ENCODE measurements at places on chromosomes 6 and 20.

DNA sequence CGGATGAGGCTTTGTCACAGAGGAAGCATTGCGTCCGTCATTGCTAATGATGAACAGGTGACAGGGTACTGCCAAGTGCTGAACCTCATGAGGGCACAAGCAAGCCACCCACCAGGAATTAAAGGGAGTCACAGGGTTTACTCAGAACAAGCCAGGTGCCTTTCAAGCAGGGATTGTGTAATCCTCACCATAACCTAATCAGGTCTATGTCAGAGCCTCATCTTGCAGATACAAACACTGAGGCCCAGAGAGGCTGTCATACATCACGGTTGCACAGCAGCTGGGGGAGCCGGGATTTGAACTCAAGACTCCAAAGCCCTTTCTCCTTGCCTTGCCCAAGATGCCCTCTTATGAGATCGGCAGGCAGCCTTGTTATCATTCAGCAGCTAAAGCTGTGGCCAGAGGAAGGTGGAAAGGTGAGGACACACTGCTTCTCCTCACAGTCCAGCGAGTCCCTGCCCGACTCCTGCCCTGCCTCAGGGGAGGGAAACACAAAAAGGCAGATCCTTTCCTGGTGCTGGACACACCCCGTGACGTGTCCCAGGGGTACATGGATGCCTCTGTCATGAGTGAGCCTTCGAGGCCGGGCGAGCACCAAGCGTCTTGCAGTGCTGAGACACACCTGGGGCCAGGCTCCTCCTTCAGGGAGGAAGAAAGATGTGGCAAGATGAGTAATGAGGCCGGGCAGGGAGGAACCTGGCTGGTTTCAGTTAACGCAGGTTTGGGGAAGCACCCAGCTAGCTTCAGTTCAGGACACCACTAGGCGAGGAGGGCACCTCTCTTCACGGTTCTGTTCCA, 214.9 kb downstream of the LY86 start:
- no peak for DNase-seq

GRCh38 chr20:41006936-41007474, 21.6 kb upstream of the TOP1 start:
- no peak for DNase-seq

DNA sequence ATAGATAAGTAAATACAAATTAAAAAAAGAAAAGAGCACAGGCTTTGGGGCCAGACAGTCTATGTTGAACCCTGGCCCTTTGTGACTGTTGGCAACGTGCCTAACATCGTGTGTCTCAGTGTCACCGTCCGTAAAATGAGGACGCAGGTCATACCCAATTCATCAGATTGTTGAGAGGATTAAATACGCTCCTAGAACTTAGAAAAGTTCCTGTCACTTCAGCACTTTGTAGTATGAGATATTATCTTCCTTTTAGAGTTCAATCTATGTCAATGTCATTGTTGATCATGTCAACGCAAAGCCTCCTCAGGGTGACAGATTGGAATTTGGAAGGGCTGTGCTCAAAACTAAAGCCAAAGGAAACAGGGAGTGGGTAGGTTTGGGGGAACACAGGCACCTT, 21.7 kb downstream of the SERPINB1 start:
- no peak for DNase-seq

- DNase-seq, result no peak
Measured at GRCh38 chr6:139625081-139625939, 250.9 kb upstream of the CITED2 start.

DNA sequence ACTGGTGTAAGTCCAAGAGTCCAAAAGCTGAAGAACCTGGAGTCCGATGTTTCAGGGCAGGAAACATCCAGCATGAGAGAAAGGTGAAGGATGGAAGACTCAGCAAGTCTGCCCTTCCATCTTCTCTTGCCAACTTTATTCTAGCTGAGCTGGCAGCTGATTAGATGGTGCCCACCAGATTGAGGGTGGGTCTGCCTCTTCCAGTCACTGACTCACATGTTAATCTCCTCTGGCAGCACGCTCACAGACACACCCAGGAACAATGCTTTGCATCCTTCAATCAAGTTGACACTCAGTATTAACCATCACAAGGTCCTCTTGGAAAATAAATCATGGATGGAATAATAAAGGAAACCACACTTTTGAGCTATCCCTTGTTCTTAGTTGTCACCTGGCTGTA, 121.2 kb downstream of the MAP3K7 start:
- no peak for DNase-seq

- DNase-seq, result no peak
Measured at GRCh38 chr6:11357285-11357684, 124.8 kb upstream of the NEDD9 start.

DNA sequence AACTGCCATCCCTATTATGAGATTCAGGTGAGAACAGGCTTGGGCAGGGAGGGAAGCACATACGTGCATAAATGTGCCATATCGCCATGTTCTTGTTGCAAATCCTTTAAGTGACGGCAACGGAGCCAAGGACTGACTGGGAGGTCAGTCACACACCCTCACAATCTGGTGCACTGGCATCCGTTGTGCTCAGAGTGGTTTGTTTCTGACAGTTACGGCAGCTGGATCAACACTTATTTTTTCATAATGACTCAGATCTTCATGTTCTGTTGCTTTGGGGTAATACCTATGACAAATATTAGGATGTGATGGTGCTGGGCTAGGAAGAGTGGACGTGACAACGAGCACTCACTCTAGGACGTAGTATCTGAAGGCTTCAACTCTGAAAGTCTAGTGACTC, 56.2 kb upstream of the PREP start:
- no peak for DNase-seq

- no peak for DNase-seq
Measured at GRCh38 chr6:54448617-54449016, 140.4 kb downstream of the TINAG start.

- DNase-seq, result no peak
Measured at GRCh38 chr20:44736170-44737021, 9.3 kb upstream of the KCNK15 start.

DNA sequence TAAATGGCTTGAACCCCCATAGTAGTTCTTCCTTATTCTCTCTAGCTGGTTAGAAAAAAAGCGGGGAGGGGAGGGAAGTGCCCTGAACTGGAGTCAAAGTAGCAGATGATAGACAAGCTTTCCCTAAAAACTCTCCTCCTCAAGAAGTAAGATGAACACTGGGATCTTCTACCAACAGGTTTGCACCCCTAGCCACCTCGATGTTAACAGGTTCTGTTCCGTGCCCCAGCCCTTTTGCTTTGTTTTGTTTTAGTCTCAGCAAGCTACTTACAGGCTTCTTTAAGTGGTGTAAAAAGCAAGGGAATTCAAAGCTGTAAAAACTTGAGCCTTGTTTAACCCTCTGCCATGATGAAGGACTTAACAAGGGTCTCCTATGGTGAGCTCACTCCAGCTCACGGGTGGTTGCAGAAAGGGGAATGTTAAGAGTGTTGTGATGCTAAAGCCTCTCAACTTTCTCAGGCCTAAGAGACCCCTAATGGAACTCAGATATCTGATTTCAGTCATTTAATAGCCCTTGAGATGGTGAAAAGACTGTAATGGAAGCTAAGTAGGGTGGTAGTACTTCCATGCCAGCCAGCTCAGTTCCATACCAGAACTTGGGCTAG, 106.0 kb downstream of the FOXO3 start:
- no peak for DNase-seq

- DNase-seq, result no peak
Measured at GRCh38 chr6:8543714-8544113, 108.4 kb upstream of the SLC35B3 start.

DNA sequence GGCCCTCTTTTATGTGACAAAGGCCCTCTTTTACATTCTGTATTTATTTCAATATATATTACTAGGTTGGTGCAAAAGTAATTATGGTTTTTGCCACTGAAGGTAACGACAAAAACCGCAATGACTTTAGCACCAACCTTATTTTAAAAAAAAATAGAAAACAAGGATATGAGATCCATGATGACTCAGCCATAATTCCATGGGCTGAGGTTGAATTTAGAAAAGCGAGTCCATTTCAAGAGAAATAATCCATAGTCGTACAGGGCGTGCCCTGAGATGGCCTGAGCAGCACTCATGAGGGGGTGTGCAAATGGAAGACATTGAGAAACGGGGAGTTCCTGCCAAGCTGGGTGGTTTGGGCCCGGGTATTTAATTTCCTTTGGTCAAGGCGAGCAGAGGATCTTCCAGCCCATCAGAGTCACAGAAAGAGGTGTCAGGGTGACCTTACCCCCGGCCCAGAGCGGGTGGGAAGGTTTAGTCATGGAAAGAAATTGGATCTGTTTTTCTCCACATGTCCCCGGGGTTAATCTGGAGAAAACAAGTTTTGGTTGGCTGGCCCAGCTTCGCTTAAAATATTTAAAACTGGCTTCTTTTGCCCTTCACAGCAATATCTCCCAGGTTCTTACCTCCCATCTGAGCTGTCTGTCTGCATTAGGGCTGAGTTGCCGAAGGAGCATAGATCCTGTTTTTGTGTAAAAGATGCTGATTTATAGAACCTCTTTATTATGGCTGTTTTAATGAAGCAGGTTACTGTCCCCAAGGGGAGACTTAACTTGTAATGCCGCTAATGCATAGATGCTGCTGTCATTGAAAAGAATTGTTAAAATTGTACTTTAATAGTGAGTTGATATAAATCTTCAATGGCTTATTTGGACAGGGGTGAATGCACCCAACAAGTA, 255.6 kb downstream of the PREX1 start:
- no peak for DNase-seq

GRCh38 chr6:133632206-133632605, 256.7 kb upstream of the TCF21 start:
- no peak for DNase-seq

DNA sequence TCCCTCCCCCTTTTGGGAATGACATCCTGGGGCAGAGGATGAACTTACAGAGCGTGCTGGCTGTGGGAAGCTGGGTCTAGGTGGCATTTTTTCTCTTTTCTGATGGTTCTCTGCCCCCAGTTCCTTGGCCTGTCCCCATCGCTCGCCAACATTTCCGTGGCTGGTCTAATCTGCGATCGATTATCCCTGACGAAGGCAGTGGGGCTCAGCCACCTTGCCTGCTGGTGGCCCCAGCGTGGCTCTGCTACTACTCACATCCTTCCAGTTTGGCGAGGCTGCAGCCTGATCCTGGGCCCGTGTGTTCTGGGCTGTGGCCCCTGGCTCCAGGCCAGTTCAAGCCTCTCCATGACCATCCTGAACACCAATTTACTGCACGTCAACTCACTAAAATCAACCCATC, 6.4 kb upstream of the HLA-DOA start:
- DNase-seq, result no peak

DNA sequence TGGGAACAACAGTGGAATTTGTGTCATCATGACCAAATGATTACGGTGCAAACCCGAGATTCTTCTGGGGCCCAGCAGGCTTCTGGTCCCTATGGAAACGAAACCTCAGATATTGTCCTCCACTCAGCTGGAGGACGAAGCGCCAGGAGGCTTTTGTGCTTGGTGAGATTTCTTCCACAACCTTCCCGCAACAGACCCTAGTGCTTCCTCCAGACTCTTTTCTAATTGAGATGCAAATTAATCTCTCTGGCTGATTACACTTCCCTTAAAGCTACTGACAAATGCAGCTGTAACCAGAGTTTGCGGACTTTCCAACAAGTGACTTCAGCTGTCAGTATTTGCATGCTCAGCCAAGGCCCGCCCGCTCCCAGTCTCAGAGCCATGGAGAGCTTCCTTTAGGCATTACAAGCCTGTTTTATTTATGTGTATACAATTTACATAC, 96.0 kb downstream of the INSM1 start:
- DNase-seq, result no peak

DNA sequence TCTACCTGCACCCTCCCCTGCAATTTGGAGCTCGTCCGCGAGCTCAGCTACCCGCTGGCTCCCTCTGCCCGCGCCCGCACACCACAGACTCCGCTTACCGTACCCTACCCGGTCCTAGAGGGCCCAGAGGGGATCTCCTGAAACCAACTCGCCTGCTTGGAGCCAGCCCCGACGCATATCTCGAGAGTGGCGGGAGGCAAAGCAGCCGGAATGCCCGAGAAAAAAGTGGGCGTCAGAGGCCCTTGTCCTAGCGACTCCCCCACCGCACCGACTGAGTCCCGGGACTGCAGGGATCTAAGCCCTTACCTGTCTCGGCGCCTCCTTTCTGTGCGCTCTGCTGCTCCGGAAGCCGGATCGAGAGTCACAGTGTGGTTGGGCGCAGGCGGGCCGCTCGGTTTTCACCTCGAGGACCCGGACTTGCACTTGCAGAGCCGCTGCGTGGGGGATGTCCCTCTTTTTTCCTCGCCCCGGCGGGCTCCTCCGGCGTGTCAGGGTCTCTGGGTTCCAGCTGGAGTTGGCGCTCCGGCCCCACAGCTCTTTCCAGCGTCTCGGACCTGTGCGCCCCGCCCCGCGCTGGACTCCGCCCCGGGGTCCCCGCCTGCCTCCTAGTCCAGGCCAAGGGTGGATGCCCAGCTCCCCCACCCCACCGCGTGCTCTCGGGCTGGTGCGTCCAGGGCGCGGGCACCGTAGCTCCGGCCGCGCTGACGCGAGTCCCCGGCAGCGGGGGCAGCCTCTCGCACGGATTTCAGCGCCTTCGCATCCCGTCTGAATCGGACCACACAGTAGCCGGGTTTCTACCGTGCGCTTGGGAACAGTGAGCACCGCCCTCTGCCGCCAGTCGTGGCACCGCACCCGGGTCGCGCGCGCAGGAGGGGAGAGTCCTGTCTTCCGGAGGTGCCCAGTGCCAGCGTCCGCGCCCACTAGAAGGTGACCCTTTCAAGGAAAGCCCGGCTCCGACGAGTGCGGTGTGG, at the start of gene PROKR2:
Gene PROKR2 (minus strand): TSS at position 767 of the 971 bp plus-strand sequence. CDS start 2,585 bp downstream, outside the sequence.
- DNase-seq, result no peak

- no peak for DNase-seq
Measured at GRCh38 chr6:164469276-164469949, 840.0 kb downstream of the C6orf118 start.

GRCh38 chr6:83057705-83058321, 7.8 kb downstream of the UBE3D start:
- DNase-seq, result no peak

DNA sequence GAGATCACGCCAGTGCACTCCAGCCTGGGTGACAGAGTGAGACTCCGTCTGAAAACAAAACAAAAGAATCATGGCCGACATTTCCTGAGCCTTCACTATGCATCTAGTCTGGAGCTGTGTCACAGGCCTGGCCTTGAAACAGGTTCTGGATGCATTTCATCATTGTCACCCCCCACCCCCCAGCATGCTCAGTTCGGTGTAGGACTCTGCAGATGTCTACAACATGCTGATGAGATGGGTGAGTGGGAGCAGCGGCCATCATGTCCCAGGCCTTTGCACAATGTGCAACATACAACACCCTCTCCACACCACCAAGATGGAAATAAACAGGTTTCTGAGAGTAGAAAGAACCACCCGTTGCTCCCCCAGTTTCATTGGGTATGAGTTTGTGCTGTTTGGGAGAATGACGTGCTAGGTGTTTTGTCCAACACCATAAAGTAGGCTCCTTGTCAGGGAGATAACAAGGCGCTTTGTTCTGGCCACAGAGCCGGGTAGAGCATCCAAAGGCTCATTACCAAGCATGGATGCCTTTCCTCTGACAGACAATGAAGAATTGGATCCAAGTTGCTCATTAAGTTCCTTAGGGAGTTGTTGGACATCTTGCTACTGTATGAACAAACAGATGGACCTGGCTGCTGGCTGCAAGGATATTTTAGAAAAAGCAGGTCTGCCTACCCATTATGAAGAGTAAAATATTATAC, 22.1 kb downstream of the SNHG17 start:
- DNase-seq, result no peak

- no peak for DNase-seq
Measured at GRCh38 chr6:135992739-135993138, 141.2 kb downstream of the PDE7B start.

All from GOT3 (cell line).